ENCODE measurements at places on chromosomes 6 and 20. TPM values are rescaled to one million over a fixed set of nuclear protein-coding genes. Genes with fewer than 3 reads are reported as not detected.

PTGIS gene
- 0.02 TPM for total RNA-seq

TMEM151B gene
- total RNA-seq, result 0.16 TPM

HRH3 gene
- not detected for total RNA-seq

PDE7B gene
- 0.61 TPM for total RNA-seq

ANKRD66 gene
- total RNA-seq, result not detected
